ENCODE measurements at places on chromosomes 12 and 14.

- DNase-seq, result no peak
Measured at GRCh38 chr12:6469609-6470374, 685 bp downstream of the VAMP1 start.

DNA sequence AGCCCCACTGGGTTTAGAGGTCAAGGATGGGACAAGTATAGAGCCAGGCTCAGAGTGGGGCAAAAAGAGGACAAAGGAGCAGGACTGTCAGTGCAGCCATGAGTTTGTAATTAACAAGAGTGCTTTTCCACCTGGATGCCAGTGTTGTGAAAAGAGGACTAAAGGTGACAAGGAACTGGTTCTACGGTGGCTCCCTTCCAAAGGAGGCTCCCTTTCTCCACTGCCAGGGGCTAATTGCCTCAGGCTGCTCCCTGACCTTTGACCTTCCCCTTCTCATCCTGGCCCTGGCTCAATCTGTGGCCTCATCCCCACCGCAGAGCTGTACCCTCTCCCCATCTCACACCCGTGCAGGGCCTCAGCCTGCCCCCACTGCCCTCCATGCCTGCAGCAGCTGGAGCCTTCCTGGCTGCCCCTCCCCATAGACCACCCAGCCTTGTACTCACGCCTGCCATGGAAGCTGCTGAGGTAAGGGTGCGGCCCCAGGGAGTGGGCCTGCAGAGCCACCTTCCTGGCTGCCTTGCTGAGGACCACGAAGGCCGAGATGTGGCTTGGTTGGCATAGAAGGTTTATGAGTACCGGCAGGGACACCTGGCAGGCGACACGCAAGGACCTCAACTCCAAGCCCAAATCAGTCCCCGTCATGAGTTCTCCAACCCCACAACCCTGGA, 24.8 kb upstream of the FKBP4 start:
- no peak for DNase-seq

DNA sequence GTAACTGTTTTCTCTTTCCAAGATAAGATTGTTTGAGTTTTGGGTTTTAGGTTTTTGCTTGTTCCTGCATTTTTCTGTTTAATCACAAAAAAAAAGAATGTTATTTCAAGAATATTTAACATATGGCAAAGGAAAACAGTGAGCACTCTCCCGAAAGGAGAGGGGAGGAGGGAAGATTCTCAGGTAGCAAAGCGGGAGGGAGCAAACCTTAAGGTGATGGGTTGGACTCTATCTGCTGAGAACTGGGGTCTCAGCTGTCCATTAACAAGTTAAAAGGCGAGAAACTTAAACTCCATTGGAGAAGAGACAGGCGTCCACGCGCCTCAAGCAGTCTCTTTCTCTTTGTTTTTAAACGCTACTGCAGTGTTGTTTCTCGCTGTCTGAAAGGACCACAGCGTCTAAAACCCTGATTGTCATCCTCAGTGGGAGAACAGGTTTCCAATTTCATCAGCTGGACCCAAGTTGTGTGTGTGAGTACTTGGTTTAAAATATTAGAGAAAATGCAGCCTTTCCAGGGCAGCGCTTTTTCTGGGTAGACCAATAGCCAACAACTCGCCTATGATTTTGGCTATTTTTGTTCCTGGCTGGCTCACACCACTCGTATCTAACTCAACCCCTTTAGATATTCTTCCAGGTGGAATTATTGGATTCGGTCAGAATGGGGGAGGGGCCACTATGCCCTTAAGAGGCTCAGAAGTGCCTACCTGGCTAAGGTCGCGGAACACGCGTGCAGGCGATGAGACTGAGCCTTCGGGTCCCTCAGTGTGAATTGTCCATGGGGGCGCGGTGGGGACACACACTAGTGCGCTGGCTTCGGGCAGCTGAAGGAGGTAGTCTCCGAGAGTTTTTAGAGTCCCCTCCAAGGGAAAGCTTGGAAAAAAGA, 8.2 kb downstream of the SIX1 start:
- no peak for DNase-seq

DNA sequence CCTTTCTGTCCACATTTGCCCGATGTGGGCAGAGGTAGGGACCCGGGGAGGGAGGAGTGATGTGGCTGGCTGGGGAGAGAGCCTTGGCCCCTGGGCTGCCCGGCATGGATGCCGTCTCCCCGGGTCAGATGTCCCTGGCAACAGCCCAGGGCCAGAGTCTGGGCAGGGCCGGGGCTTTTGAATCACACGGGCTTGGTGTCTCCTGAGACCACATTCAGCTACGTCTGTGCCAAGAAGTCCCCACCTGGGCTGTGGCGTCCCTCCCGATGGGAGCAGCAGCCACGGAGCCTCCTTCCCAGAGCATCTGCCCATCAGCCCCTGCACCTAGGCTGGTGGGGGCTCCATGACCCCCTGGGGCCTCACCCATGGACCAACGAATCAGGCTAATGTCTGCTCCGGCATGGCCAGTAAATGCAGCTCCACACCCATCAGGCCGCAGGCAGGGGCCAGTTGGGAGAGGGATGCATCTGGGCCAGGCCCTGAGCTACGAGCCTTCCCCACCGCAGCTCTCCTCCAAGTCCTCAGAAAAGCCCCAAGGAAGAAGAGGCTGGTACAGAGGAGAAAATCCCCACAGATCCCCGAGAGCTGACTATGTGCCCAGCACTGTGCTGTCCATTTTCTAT, 109.4 kb downstream of the RFLNA start:
- DNase-seq, result no peak

DNA sequence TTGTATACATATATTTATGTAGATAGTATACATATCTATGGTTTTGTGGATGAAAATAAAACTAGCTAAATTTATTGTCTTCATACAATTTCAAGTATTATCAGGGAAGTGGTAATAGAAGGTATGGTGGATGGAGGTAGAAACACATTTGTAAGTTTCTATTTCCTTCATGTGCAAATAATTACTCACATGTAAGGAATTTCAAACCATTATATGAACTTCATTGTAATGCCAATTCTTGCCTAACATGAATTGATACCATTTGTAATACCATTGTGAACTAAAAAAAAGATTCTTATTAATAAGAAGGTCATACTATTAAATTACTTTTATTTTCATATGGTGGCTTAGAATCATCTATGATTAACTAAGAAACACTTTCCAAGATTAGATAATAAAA, 20.1 kb upstream of the PPFIA2 start:
- DNase-seq, result no peak

DNA sequence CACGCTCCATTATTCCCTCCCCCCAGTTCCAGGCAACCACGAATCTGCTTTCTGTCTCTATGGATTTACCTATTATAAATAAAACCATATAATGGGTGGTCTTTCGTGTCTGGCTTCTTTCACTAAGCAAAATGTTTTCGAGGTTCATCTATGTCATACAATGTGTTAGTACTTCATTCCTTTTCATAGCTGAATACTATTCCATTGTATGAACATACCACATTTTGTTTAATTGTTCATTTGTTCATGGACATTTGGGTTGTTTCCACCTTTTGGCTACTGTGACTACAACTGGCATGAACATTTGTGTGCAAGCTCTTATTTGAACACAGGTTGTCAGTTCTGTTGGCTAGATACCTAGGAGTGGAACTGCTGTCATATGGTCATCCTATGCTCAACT, 12.9 kb upstream of the PAPOLA start:
- no peak for DNase-seq

GRCh38 chr12:19527866-19528265, 88.6 kb downstream of the AEBP2 start:
- DNase-seq, result no peak

GRCh38 chr12:101727098-101727497, 12.2 kb downstream of the SYCP3 start:
- no peak for DNase-seq

DNA sequence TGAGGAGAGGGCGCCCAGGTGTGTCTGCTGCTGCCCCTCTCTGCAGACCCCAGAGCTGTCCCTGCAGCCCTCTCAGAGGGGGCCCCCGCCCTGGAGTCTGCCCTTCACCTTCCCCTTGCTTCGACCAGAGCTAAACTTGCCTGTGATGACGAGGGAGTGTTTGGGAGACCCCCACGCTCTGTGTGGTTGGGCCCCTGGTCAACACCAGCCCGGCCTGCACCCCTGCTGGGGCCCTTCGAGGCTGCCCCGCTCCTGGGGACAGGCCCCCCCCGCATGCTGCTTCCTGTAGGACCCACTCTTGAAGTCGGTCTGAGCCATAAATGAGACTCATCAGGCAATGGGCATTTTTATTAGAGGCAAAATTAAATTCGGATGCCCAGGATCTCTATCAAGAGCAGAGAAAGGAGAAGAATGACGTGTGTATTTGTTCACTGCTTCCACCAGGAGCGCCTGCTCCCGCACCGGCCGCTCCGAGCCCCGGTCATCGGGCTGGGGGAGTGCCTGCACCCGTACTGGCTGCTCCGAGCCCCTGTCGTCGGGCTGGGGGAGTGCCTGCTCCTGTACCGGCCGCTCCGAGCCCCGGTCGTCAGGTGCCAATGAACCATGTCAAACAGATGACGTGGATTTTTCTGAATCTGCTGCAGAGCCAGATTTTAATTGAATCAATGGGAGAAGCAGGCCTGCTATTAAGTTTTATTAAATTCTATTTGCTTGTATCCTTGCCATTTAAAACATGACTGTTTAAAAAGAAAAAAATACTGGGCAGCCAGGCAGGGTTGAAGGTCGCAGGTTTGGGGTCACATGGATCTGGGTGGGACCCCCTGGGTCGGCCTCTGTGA, 47.7 kb downstream of the NOC4L start:
- DNase-seq, result no peak

- DNase-seq, result no peak
Measured at GRCh38 chr14:100362311-100362927, 39.3 kb downstream of the SLC25A47 start.

- DNase-seq, result no peak
Measured at GRCh38 chr14:92610849-92611271, 97.3 kb downstream of the RIN3 start.

GRCh38 chr14:56590535-56590960, 10.9 kb downstream of the TMEM260 start:
- no peak for DNase-seq

- DNase-seq, result no peak
Measured at GRCh38 chr14:36583242-36583892, 953 bp upstream of the NKX2-8 start.

DNA sequence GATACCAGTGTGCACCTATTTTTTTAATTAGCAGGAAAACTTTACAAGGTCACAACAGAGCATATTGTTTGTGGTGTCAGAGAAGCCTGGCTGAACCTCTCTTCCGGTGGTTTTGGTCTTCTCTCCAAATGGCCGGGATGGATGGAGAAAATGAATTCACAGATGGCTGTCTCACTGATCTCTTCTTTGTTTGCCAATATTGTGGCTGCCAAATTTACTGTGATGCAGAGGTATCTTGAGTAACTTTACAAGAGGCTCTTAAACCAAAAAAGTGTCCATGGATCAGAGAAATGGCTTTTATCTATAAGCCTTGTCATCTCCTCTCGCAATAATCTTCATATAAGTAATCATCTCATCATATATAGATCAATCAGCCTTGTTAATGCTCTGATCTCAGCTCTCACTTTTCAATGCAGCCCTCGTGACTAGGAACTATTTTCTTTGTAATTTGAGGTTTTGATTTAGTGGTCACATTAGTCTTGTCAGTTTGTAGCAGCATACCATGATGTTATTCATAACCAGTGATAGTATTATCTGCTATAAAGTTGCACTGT, 308.1 kb downstream of the EGLN3 start:
- no peak for DNase-seq

DNA sequence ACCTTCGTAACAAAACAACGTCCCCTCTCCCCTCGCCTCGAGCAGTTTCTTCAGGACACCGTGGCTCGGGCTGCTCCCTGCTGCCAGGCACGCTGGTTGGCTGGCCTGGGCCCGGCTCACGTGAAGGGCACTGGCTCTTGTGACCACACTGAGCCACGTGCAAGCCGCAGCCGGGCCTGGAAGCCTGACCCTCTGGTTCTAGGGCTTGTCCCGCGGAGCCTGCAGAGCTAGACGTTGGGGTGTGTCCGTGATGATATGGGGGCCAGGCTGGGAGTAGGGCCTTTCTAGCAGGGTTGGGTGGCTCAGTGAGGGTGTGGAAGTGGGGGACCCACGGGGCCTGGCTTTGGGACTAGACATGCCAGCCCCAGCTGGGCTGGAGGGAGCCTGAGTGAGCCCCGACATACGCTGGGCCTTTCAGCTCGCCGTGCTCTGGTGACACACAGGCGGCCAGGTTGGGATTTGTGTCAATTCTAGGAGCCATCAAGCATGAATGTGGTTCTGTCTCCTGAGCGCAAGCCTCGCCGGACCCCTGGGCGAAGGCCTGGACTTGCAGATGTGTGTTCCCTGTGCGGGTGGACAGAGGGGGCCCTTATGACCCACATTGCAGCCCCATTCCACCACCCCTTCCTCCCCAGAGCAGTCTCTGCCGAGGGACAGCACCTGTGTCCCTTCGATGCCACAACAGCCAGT, 13.6 kb upstream of the AMN start:
- DNase-seq, result no peak

DNA sequence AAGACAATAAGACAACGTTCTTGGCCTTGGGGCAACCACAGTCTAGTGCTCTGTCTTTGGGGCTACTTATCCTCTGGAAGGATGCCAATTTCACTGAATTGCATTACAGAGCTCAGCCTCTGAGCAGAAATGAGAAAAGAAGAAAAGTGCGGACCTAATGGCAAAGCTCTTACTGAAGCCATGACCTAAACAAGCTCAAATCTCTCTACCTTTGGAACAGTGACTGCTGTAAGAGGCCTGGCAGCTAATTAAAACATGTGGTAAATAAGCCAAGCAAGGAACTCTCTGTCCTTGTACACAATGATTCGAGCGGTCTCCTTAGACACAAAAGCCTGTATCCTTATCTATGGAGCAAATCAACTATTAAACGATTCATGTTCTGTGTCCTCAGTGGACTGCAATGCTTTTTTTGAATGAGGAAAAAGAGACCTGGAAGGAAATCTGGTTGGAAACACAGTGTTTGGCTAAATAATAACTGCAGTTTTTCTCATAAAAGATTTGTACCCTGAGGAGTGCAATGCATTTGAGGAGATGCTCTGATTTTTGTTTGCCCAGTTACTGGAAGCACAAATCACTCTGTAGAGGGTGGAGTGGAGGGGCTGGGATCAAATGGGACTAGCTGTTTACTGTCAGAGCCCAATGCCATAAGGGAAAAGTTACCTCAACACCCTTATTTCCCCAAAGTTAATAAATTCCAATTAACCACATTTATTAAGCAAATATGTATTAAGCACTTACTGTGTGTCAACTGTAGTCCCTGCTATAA, 113.9 kb downstream of the NDUFA12 start:
- no peak for DNase-seq

DNA sequence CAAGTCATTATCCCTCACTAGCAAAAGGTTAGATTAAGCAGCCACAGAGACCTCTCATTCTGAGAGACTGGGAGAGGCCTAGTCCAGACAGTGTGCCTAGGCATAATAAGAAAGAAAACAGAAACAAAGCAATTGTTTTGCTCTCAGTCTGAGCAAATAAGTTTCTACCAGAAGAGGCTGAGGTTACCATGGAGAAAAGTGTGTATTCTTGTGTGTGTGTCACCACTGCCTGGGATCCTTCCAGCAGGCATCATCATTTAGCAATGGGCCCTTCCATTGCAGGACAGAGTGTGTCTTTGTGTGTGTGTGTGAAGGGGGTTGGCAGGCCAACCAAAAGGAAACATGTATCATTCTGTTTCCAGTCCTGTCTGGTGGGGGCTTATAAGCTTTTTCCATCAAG, 3.7 kb downstream of the EFS start:
- DNase-seq, result no peak

- no peak for DNase-seq
Measured at GRCh38 chr14:55206175-55206693, 14.8 kb upstream of the DLGAP5 start.
